ENCODE measurements at places on chromosomes 6 and 20. TPM values are rescaled to one million over a fixed set of nuclear protein-coding genes. Genes with fewer than 3 reads are reported as not detected.
A peak's percentile ranks its signal among the peaks of the same experiment; 100 is the strongest.

DNA sequence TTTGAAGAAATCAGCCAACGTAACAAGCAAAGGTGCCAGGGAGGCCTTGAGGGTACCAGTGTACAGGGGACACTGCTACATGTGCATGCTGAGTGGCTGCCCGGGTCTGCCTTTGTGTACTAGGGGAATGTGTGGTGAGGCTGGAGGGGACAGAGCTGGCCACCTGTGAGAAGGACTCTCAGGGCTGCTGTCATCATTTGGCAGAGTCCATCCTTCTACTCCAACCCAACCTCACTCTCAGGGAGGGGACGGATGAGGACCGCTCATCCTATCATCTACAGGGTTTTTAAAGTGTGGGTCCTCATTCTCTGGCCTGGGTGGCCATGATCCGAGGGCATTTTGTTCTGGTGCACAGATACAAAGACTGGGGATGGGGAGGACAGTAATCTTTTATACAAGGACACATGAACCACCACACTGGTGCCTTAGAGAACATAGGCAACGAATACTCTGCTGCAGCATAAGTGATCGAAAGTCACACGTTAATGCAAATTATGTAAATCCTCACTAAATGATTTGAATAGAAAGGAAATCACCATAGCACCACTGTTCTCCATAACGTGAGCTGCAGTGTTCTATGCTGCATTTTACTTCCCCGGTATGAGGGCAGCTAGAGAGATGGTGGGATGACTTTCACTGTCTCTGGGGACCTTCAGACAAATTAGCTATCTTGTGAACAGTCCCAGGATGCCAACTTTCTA is 181.4 kb downstream of the GMPR start:
- DNase-seq: no peak

- DNase-seq: no peak
These were observed 559.4 kb upstream of the MANEA start for GRCh38 chr6:95017922-95018321.

VSTM2L gene
- not detected for total RNA-seq

TENT5A gene
- 0.34 TPM for total RNA-seq

TMEM30A gene
- total RNA-seq: 67.2 TPM

GRCh38 chr6:4439159-4439558 is 303.8 kb upstream of the ECI2 start:
- DNase-seq: no peak

FKBP5 gene
- total RNA-seq: 62.4 TPM

DNA sequence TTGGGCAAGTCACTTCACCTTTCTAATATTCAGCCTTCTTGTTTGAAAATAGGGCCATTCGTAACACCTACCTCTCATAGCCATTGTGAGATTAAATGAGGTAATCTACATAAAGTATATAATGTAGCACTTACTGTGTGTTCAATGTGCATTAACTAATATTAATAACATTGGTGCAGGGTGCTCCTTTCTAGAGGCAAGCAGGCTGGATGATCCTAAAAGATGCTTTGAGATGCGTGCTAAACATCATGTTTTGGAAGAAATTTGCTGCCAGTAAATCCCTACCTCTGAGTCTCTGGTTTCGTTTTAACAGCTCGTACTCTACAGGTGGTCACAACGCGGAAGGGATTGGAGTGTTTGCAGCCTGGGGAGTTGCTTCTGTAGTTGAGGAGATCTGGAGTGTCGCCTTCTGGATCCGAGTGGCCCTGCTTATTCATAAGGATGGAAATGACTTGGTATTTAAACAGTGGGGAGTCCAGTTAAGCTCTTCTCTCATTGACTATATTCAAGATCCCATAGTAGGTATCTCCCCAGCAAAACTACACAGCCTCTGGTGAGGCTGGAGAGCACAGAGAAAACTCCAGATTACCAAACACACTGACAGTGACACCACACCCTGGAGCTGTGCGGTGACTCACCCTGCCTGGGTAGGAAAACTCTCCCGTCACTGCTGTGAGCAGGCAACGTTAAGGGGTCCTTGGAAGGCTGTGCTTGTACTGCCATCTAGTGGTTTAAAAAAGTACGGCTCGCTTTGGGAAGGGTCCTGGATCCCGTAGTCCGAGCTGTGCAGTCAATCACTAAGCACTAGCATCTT is 107.9 kb downstream of the MAP3K7 start:
- DNase-seq: peak; percentile 76

DNA sequence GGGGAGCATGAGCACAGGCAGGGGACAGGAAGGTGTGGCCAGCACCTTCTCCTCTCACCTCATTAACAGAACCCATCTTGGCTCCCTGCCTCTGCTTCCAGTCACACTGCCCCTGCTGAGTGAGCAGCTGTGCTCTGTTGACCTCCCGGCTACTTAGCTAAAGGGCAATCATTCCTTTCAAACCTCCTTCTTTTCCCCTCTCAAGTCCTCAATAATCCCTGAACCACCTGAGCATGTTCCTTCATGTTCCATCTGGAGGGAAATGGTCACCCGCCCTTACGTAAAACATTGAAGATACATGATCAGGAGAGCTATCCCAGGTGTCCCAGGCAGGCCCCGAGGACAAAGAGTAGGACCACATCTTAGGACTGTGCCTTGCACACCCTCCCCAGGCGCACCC is 21.7 kb upstream of the MRPS10 start:
- DNase-seq: no peak

DNA sequence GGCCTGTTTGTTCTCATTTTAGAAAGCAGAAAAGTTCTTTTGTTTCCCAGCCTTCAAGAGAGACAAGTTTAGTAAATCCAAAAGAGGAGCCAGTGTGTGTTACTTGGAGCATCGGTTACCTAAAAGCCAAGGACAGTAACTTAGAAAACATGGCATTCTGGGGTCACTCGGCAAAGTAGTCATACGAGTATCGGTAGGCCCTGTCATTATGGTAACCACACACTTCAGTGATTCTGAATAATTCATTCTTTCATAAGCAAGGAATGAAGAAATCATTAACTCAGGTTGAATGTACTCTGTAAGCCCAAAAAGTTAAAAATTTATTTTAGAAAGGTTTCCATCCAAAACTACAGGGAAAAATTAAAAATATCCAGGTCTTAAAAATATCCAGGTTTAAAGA is 34.0 kb downstream of the CNKSR3 start:
- DNase-seq: no peak

SIRPD gene
- not detected for total RNA-seq

- no peak for DNase-seq
These were observed 2.5 kb downstream of the NECAB3 start for GRCh38 chr20:33671573-33672288.

GRCh38 chr20:12966468-12967085 is 42.2 kb upstream of the SPTLC3 start:
- DNase-seq: no peak

TNF gene
- total RNA-seq: 430 TPM

DNA sequence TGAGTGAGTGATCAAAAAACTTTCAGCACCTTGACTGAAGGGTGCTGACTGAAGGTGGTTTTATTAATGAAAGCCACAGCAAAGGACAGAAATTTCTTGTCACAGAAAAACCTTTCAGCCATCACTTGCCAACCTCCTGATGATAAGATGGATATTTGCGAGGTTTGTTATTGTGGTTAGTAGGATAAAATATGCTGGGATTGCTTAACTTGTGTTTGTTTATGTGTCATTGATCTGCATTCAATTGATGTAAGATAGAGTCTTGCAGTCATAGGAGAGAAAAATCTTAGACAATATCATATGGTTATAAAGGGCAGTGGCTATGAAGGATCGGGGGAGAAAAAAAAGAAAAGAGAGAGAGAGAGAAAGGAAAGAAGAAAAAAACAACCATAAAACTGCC is 1.2 kb downstream of the TSBP1 start:
- no peak for DNase-seq

TPX2 gene
- total RNA-seq: 54.4 TPM

DNA sequence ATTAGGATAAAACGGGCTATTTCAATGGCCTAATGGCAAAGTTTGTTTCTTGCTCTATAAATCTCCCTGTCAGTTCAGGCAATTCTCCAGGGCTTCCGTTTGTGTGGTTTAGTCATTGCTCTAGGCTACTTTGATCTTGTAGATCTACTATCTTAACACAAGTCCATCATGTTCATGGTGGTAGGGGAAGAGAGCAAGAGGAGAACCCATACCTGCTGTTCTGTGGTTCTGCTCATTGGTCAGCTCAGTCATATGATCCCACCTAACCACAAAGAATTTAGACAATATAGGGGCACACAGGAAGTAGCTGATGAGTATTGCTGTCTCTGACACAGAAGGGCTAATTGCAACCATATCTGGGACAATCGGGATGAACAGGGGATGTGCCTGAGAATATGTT is 4.9 kb upstream of the DEK start:
- no peak for DNase-seq

LTA gene
- total RNA-seq: 1,021 TPM

- DNase-seq: no peak
These were observed 525 bp downstream of the PNRC1 start for GRCh38 chr6:89081129-89081422.

GRCh38 chr6:961407-961960 is 268.5 kb upstream of the EXOC2 start:
- no peak for DNase-seq

UTRN gene
- total RNA-seq: 48.3 TPM

DNA sequence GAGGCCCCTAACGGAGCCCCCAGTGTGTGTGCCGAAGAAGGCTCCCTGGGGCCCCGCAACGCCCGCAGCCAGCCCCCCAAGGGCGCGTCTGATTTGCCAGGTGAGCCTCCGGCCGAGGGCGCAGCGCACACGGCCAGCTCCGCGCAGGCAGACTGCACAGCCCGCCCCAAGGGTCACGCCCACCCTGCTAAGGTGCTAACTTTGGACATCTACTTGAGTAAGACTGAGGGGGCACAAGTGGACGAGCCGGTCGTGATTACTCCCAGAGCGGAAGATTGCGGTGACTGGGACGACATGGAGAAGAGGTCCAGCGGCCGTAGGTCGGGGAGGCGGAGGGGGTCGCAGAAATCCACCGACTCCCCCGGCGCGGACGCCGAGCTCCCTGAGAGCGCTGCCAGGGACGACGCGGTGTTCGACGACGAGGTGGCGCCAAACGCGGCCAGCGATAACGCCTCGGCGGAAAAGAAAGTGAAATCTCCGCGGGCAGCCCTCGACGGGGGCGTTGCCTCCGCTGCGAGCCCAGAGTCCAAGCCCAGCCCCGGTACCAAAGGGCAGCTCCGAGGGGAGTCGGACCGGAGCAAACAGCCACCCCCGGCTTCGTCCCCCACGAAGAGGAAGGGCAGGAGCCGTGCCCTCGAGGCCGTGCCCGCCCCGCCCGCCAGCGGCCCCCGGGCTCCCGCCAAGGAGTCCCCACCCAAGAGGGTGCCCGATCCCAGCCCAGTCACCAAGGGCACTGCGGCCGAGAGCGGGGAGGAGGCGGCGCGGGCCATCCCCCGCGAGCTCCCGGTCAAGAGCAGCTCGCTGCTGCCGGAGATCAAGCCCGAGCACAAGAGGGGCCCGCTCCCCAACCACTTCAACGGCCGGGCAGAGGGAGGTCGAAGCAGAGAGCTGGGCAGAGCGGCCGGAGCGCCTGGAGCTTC is 117.0 kb downstream of the RTN4IP1 start:
- peak; percentile 81 for DNase-seq

- DNase-seq: no peak
These were observed 373.2 kb upstream of the CNR1 start for GRCh38 chr6:88539295-88539764.

TOP1 gene
- 123 TPM for total RNA-seq

OR2J3 gene
- not detected for total RNA-seq
